Breast epithelium (tissue), 4 donors: ENCODE measurements at places on chromosomes 16 and 17.

DNA sequence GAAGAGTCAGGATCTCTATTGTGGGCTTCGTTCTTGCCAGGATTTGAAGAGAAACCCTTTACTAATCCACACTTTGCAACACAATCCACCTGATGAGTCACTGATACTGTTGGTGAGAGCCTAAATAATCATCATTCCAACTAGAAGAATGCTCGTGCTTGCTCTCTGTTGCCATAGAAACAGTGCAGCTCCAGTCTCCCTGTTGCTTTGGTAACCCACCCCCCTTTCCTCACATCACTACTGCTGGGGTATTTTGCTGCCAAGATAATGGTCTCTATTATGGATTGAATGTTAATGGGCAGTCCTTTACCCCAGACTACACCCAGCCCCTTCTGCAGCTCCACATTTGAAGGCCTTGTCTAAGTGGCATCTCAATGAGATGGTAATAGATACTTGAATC lies 190.4 kb downstream of the ABCC12 start:
- no peaks in the 10 kb centered on the region for H3K36me3 ChIP-seq
- DNase-seq: no peak
- H3K4me3 ChIP-seq: no peak overlapping the region
- H3K4me1 ChIP-seq: no peaks in the 10 kb centered on the region
- no peak overlapping the region for H3K27ac ChIP-seq

DNA sequence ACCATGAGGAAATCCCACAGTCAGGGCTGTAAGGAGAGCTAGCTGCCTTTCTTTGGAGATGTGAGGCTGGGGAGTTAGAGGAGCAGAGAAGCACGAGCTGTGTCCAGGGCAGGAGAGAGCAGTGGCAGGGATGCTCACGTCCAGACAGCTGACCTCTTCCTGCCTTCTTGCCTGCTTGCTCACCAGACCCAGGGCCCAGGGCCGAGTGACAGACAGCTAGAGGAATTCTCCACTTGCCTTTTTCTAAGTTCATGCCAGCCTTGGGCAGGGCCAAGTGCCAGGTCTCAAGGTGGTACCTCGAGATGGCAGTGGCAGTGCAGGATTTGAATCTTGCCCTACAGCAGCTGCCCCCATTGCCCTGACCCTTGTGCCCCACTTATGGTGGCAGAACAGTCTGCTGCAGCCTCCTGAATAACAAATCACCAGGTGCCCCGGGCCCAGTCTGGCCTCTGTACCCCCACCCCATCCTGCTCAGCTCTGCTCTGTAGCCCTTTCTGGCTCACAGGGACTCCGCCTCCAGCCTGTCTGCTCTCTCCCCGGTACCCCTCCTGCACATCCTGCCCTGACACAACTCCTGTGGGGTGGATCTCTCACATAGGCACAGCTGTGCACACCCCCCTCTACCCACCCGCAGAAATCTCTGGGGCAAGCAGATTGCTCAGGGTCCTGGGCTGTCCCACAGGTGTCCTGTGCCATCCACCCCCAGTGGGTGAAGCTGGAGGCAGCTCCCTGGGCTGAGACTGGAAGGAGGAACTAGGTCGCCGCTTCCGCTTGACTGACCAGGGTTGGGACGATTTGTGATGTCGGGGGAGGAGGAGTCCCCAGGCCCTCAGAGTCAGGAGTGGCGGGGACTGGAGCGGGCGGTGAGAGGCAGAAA lies 25.9 kb downstream of the GRIN2C start:
- no peak for DNase-seq
- H3K36me3 ChIP-seq: no peaks in the 10 kb centered on the region
- H3K4me1 ChIP-seq: no peaks in the 10 kb centered on the region
- H3K4me3 ChIP-seq: no peak overlapping the region

DNA sequence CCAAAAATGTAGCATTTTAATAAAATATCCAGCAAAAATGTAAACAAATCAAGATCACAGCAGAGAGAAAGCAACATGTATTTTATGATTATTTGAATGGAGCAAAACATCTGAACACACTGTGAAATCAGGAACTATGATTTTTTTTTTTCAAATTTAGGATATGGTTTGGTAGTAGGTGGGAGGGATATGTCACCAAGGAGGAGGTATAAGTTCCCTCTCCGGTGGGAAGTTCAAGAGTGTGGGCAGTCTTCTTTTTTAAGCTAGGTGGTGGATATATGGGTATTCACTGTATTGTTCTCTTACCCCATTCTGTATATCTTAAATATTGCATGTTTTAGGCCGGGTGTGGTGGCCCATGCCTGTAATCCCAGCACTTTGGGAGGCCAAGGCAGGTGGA lies 10.2 kb downstream of the CDR2 start:
- no peaks in the 10 kb centered on the region for H3K27me3 ChIP-seq
- no peak overlapping the region for H3K27ac ChIP-seq
- no peak overlapping the region for H3K4me3 ChIP-seq
- DNase-seq: no peak
- no peaks in the 10 kb centered on the region for H3K36me3 ChIP-seq
- H3K4me1 ChIP-seq: peaks cover under 1% of the 10 kb centered on the region

GRCh38 chr17:43003542-43004172 lies 2.9 kb upstream of the IFI35 start:
- H3K36me3 ChIP-seq: no peaks in the 10 kb centered on the region
- H3K27me3 ChIP-seq: no peaks in the 10 kb centered on the region
- no peak for DNase-seq
- no peak overlapping the region for H3K27ac ChIP-seq
- no peak overlapping the region for H3K4me3 ChIP-seq
- no peaks in the 10 kb centered on the region for H3K4me1 ChIP-seq

GRCh38 chr17:40803617-40804082 lies 3.9 kb upstream of the KRT28 start:
- H3K4me1 ChIP-seq: no peaks in the 10 kb centered on the region
- peaks cover 14% of the 10 kb centered on the region for H3K27me3 ChIP-seq
- no peak overlapping the region for H3K4me3 ChIP-seq
- H3K36me3 ChIP-seq: no peaks in the 10 kb centered on the region

DNA sequence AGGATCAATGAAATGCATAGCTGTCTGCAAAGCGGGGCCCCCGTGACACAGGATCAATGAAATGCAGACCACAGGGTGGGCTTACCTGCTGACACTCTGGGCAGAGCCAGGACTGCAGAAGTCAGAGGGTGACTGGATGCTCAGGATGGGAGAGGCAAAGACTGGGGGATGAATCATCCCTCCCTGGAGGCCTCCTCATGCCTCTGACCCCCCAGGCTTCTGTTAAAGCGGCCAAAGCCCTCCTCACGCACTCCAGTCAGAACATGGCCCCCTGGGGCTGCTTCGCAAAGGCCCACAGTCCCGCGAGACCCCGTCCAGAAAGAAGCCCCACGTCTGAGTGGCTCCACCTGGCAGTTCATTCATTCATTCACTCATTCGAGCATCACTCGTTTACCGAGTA lies 38.4 kb upstream of the FOXF1 start:
- no peaks in the 10 kb centered on the region for H3K36me3 ChIP-seq
- no peaks in the 10 kb centered on the region for H3K4me1 ChIP-seq
- no peaks in the 10 kb centered on the region for H3K27me3 ChIP-seq
- H3K27ac ChIP-seq: no peak overlapping the region
- no peak for DNase-seq

DNA sequence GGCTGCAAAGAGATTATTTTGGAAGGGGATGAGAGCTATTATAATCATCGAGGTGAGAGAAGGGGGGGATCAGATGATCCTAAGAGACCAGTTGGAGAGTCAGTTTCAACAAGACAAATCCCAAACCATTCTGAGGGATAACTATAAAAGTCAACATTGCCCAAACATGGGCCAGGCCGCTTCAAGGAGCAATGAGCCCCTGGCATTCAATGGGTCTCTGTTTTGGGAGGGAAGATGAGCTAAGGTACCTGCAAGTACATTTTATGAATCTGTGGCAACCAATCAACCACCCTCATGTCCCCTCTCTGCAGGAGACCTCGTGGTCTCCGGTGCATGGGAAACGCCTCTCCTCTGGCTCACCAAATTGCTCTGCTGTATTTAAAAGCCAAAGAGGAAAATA lies 209.9 kb upstream of the C16orf82 start:
- no peak overlapping the region for H3K4me3 ChIP-seq
- no peak overlapping the region for H3K27ac ChIP-seq
- H3K27me3 ChIP-seq: no peaks in the 10 kb centered on the region

DNA sequence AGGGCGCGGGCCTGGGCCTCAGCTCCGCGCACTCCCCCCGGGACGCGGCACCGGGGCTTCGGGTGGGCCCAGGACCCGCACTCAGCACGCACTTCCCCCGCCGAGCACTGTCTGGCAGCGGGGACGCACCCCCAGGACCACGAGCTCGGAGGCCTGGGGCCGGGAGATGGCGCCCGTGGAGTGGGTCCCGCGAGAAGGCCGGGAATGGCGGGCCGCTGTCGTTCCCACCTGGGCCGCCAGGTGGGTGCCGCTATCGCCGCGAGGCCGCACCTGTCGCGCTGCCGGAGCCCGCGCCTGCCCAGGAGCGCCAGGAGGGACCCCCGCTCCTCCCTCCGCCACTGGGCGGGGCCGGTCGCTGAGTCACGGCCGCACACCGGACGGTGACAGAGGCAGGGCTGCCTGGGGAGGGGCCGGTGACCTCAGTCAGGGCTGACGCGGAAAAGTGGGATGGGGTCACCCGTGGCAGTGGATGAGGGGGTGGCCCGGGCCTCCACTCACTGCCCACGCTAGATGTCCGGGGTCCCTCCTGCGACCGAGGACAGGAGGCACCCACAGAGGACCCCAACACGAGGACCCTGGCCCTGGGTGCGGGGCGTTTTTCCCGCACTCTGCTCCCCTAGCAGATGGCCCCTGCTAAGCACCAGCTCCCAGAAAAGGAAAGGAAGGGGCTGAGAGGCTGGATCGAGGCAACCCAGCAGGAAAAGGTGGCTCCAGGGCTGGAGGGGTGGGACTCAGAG lies 6.9 kb upstream of the ACTG1 start:
- peak overlapping the region; percentile 99 for H3K27ac ChIP-seq
- H3K4me3 ChIP-seq: peak overlapping the region; percentile 68
- no peaks in the 10 kb centered on the region for H3K27me3 ChIP-seq
- DNase-seq: no peak

DNA sequence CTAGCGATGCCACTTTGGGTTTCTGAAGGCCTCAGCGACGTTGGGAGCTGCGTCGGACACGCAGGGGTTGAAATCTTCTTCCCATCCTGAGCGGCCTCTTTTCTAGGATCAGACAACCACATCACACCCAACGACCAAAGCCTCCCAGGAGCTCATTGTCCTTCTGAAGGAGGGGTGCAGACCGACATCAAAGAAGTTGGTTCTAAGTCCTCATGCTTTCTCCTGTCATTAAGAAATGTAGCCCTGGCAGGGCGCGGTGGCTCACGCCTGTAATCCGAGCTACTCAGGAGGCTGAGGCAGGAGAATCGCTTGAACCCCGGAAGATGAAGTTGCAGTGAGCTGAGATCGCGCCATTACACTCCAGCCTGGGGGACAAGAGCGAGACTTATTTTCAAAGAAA lies 1681.9 kb downstream of the TP53TG3F start:
- H3K4me3 ChIP-seq: no peak overlapping the region
- H3K27me3 ChIP-seq: no peaks in the 10 kb centered on the region
- H3K4me1 ChIP-seq: no peaks in the 10 kb centered on the region
- H3K27ac ChIP-seq: no peak overlapping the region
- DNase-seq: no peak

- H3K27me3 ChIP-seq: peaks cover 57% of the 10 kb centered on the region
- no peak overlapping the region for H3K4me3 ChIP-seq
- no peak overlapping the region for H3K27ac ChIP-seq
- no peaks in the 10 kb centered on the region for H3K36me3 ChIP-seq
- no peak for DNase-seq
Measured at GRCh38 chr17:79562931-79563210, 48.0 kb downstream of the RBFOX3 start.

GRCh38 chr17:74490716-74491115 lies 24.3 kb downstream of the CD300A start:
- H3K27me3 ChIP-seq: no peaks in the 10 kb centered on the region
- no peak overlapping the region for H3K27ac ChIP-seq
- no peaks in the 10 kb centered on the region for H3K4me1 ChIP-seq
- H3K4me3 ChIP-seq: no peak overlapping the region
- H3K36me3 ChIP-seq: no peaks in the 10 kb centered on the region

GRCh38 chr16:10536814-10537389 lies 43.5 kb downstream of the EMP2 start:
- no peaks in the 10 kb centered on the region for H3K36me3 ChIP-seq
- H3K4me1 ChIP-seq: no peaks in the 10 kb centered on the region
- DNase-seq: no peak
- H3K27ac ChIP-seq: no peak overlapping the region
- H3K27me3 ChIP-seq: no peaks in the 10 kb centered on the region

DNA sequence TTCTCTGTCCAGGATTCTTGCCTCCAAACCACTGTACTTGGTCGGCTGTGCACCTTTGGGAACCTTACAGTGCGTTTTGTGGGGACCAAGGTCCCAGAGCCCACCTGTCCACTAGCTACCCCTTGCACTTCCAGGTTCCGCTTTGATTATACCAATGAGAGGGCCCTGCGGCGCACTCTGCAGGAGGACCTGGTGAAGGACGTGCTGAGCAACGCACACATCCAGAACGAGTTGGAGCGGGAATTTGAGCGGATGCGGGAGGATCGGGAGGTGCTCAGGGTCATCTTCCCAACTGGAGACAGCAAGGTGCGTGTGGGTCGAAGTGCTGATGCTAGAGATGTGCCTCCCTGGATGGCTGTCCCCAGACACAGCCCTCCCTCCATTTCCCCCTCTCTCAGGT lies 18.8 kb downstream of the POLR2A start:
- H3K4me1 ChIP-seq: no peaks in the 10 kb centered on the region
- DNase-seq: no peak
- H3K36me3 ChIP-seq: peaks cover 45% of the 10 kb centered on the region
- H3K27ac ChIP-seq: no peak overlapping the region

DNA sequence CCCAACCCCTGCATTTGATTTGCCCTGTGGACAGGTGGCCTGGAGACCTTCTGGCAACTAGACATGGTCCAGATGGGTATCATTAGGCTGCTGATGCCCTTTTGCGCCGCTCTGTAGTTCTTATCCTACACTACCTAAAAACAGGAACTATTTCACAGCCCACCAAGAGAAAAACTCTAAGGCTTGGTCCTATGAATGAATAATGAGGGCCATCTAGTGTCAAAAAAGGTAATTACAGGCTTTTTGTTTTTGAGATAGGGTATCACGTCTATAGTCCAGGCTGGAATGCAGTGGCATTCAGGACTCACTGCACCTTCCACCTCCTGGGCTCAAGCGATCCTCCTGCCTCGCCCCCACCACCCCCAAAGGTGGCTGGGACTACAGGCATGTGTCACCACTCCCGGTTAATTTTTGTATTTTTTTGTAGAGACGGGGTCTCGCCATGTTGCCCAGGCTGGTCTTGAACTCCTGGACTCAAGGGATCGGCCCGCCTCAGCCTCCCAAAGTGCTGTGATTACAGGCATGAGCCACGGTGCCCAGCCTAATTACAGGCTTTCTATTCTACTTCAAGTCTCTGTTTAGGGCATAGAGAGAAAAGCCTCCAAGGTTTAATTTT lies 20.9 kb downstream of the COIL start:
- H3K36me3 ChIP-seq: no peaks in the 10 kb centered on the region
- no peak for DNase-seq
- H3K4me3 ChIP-seq: no peak overlapping the region
- no peaks in the 10 kb centered on the region for H3K4me1 ChIP-seq
